ENCODE measurements at places on chromosomes 1 and 21.
A peak's percentile ranks its signal among the peaks of the same experiment; 100 is the strongest.

GRCh38 chr1:160104486-160104885 lies 6.1 kb upstream of the IGSF8 start:
- no peak for DNase-seq

- no peak for DNase-seq
Observed at GRCh38 chr1:159005161-159005560, 4.5 kb upstream of the IFI16 start.

- DNase-seq: no peak
Observed at GRCh38 chr1:26788515-26788785, 700 bp downstream of the PIGV start.

GRCh38 chr21:43362321-43362791 lies 64.6 kb downstream of the SIK1 start:
- DNase-seq: peak; percentile 51

- no peak for DNase-seq
Observed at GRCh38 chr1:77026640-77027039, 159.4 kb downstream of the ST6GALNAC5 start.

- DNase-seq: no peak
Observed at GRCh38 chr1:58443986-58444868, 102.3 kb downstream of the OMA1 start.

DNA sequence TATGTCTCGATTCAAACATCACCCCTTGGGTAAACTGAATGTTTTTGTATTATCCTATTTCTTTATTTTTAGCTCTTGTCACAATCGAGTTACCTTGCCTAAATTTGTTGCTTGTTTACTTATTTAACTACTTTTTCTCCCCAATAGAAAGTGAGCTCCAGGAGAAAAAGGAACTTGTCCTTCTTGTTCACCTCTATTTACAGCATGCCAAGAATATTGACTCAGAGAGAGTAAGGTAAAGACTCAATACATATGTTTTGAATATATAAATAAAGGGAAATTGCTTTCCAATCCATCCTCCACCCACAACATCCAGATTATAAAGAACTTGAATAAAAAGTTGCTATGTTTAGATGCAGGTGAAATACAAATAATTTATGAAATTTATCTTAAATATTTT lies 107.3 kb upstream of the PDC start:
- DNase-seq: no peak

DNA sequence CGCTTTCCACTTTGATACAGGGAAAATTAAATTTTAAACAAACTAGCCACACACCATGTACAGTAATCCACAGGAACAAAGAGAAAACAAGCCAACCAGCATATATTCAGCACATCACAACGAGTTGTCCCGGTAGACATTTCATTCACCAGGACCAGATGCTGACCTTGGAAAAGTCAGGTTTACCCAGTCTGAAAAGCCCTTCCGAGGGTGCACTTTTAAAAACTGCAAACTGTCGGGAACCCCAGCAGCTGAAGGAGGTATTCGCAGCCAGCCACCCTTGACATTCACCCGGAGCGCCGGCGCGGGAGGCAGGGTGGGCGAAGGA lies 1.2 kb downstream of the MCOLN3 start:
- DNase-seq: no peak

GRCh38 chr1:111615870-111616715 lies 3.5 kb upstream of the RAP1A start:
- DNase-seq: peak; percentile 47

- no peak for DNase-seq
Observed at GRCh38 chr1:164619006-164619784, 60.2 kb downstream of the PBX1 start.

- DNase-seq: no peak
Observed at GRCh38 chr1:82464362-82465001, 663.7 kb downstream of the ADGRL2 start.

DNA sequence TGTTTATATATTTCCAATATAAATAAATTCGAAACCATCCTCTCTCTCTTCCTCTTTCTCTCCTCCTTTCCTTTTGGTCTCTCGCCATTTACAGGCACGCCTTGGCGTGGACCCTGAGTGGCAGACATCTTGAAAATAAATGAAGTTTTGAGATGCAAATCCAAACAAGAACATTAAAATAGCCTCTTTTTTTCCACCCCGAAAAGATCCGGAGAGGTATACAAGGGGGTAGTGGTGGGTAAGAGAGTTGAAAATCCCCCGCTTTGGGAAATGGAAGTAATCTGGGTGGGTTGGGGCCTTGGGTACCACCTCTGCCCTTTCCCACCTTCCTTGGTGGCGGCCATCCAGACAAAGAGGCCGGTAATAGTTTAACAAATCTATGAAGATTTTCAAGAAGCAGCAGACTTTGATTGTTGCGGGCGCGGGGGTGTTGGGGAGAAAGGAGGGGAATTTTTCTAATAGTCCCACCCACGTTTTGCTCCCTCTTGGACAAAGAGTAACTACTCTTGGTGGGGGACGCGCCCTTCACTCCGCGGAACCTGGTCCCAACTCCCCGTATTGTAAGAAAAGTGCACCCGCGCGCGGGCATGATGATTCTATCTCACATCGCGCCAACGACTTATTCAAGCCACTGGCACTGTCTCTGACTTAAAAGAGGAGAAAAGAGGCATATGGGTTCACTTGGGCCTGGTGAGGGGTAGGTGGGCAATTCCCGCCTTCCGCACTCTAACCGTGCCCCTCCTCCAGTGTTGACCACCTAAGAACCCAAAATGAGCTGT lies 4.0 kb upstream of the FOXD3 start:
- no peak for DNase-seq

DNA sequence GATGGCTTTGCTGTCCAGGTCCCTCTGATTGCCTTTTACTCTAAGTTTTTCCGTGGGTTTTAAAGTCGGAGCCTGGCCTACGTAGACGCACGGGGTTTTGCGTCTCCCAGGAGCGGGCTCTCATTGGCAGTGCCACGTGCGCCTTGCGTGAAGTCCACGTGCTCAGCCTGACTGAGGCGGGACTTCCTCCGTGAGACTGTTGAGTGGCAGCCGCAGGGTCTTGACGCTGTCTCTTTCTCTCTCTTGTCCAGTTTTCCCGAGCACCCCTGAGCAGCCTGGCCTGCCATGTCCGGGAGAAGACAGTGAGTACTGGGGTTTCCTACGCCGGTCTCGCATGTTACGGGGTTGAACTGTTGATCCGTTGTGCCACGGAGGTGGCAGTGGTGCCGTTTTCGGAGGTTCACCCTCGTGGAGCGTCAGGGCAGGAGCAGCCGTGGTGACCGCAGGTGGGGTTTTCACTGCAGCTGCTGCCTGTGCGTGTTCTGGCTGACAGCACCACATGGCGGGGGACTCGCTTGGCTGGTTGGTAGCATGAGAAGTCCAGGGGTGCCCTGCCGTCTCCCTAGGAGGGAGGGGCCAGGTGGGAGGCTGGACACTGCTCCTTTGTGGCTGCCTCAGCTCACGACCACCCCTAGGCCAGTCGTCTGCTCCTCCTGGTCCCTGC lies 9.2 kb downstream of the PRKCZ start:
- DNase-seq: no peak

DNA sequence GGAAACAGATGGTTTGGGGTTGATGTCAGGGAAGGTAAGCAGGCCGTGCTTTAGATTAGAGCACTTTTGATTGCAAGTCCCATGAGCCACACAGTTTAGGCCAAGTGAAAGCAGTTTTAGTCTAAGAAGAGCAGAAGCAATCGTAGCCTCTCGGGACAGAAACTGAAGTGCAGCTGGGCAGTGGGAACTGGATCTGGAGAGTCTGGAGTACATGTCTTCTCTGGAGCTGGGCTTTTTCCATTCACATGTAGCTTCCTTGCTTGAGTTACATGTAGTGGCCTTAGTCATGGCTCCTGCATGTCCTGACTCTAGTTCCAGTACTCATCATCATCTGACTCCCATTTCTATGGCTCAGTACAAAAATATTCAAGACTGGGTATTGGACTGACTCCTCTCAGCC lies 16.7 kb downstream of the CAMTA1 start:
- no peak for DNase-seq

DNA sequence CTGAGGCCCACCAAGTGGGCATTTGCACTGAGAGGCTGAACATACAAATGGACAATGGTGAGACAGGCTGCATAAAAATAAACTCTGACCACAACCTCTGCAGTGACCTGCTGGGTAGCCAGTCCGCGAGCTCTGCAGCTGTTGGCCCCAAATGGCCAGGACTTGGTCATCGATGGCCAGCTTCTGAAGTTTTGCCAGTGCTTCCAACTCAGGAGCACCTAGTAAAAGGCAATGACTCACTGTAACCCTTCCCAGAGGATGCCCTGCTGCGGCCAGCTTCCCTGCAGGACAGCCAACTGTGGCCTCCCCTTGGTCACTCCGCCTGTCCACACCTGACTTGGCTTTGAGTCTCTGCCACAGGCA lies 185.4 kb downstream of the DYRK1A start:
- no peak for DNase-seq

GRCh38 chr1:113307771-113308445 lies 82.4 kb upstream of the MAGI3 start:
- no peak for DNase-seq

DNA sequence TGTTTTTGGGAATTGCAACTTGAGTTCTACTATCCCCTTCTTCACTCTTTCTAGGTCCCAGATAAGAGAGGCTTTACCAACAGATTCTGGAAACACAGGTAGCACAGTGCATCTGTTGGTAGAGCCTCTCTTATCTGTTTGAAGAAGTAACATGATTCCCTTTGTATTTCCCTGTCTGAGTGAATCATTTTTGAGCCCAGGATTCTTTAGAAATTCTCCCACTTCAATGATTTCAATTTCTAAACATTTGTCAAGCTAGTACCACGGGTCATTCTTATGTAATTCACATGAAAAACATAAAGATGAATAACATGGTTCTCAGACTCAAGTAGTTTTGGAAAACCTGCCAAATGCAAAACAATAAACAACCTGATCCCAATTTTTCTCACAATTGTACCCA lies 72.0 kb upstream of the DUSP10 start:
- DNase-seq: no peak

- no peak for DNase-seq
Observed at GRCh38 chr1:159188375-159188788, 16.3 kb upstream of the ACKR1 start.

DNA sequence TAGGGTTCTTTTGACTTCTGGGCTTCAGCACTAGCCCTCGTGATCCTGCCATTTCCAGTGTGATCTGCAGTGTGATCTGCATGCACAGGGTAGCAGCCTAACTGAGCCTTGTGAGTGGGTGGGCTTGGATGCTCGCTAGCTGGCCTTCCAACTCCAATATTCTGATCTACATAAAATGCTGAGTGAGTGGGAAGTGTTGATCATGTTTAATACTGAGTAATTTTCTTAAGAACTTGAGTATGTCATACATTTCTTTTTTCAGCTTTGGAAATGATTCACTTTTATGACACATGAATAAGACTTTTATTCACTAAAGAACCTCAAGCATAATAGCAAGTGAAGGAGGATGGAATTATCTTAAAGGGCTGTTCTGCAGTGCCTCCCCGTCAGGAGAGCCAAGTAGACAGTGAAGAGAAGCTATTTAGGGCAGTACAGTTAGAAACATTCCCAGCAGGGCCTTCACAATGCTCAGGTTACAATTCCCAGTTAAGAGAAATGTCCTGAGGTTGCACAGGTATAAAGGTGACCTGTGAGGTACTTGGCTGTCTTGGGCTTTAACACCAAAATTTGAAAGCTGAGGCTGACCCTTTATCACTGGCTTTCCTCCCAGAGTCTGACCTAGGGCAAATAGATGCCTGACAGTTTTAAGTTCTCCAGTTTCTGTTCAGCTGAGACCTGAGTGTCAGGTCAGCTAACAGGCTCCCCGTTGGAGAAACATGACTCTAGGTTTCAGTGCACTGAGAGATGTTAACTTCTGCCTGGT lies 29.1 kb upstream of the LRRC8C start:
- DNase-seq: peak; percentile 54

DNA sequence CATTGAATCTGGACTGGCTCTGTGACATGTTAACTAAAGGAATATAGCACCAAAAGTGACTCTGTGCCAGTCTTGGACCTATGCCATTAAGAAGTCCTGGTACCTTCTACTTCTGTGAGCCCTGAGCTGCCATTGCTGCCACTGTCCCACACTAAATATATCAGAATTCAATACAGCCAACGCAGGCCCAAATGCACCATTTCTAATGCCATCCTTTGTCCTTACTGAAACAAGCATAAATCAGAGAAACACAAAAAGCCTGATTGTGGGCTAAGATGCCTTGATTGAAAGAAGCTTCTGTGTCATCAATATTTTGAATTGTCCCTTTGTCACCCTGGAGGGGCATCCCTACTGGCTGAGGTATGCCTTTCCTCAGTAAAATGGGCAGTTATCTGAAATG lies 66.9 kb upstream of the NEK2 start:
- DNase-seq: no peak

DNA sequence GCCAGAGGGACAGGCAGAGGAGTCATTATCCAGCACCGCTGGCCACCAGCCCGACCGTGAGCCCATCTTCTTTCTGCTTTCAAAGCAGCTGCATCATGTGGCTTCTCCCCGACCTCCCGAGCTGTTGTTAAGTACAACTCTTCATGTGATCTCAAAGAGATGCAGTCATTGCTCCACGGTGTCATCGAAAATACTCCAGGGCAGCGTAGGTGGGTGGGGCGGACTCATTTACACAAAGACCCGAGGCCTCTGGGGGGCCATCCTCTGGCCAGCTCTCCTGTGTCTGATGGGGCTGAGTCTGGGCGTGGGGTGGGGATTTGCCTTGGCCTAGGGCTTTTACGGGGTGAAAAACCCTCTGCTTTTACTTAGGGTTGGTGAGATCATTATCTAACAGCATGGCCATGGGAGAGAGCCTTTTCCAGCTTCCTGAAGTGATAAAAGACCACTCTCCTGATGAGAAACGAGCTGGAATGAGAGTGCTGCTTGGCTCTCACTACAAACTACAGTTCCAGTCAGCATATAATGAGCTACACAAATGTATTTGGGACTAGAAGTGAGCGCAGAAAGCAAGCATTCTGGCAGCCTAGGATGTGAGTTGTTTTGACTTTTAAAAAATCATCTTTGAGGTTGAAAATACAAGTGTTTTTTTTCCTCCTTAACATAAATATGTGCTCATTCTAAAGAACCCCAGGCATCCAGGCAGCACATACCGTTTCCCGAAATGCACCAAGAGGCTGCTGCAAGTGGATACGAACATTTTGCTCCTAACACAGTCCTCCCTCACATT lies 165.0 kb downstream of the RHOU start:
- no peak for DNase-seq

GRCh38 chr1:10694633-10695627 lies 101.5 kb downstream of the CASZ1 start:
- peak; percentile 70 for DNase-seq

GRCh38 chr1:168112673-168113305 lies 23.9 kb downstream of the GPR161 start:
- DNase-seq: peak; percentile 40

- DNase-seq: no peak
Observed at GRCh38 chr1:150138044-150138443, 11.7 kb upstream of the PLEKHO1 start.

DNA sequence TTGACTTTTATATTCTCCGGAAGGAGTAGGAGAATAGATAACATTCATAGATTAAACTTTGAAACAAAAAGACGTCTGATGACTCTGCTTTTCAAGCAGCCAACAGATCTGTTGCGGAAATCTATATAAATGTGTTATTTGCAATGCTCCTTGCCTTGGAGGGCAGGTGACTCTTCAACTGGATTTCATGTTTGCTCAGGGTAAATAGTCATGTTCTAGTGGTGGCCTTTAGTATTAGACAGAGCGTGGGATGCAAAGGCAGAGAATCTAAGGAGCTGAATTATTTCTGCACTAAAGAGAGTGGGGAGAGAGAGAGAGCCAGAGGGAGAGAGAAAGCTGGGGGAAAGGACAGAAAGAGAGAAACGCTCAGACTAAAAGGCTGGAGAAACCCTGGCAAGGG lies 454.3 kb downstream of the AJAP1 start:
- no peak for DNase-seq

All from activated T-cell treated with anti-CD3 and anti-CD28 coated beads for 24 hours (primary cell).